ENCODE measurements at places on chromosomes 13 and 19. TPM values are rescaled to one million over a fixed set of nuclear protein-coding genes. Genes with fewer than 3 reads are reported as not detected.

DNA sequence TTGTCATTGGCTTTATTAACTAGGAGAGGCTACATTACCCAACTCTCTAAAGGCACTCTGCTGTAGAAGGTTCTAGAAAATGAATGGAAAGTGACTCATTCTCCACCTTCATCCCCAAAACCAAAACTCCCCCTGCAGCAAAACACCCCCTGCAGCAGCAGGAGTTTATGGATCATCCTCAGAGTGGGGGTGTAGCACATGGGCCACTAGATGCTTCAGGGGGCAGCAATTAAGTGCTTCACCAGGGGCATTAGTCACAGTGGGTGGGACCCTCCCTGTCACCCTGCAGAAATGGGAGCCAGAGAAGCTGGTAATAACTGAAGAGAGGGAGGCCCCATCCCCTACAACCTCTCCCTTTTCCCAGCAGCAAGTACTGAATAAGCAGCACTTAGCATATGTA, 64.5 kb upstream of the MED4 start:
- DNase-seq = no peak

DNA sequence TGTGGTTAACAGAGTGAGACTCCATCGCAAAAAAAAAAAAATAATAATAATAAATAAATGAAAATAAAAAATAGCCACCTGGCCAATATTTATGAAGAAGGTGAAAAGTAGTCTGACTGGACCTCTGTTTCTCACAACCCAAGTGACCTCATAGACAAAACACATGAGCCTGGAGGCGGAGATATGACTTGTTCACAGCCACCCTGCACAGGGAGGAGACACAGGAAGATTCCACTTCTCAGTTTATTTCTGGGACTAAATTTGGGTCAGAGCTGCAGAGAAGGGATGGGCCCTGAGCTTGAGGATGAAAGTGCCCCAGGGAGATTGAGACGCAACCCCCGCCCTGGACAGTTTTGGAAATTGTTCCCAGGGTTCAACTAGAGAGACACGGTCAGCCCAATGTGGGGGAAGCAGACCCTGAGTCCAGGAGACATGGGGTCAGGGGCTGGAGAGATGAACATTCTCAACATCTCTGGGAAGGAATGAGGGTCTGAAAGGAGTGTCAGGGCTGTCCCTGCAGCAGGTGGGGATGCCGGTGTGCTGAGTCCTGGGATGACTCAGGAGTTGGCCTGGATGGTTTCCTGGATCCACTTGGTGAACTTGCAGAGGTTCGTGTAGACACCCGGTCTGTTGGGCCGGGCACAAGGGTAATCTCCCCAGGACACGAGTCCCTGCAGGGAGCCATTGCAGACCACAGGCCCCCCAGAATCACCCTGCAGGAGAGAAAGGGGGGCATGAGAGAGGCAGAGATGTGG, 9.6 kb downstream of the KLK5 start:
- no peak for DNase-seq

GRCh38 chr19:49057636-49058234, at the start of gene CGB7:
CGB7 (minus strand) TSS chr19:49057749; CDS start chr19:49055375, 2,374 bp downstream.
- DNase-seq = no peak

DNA sequence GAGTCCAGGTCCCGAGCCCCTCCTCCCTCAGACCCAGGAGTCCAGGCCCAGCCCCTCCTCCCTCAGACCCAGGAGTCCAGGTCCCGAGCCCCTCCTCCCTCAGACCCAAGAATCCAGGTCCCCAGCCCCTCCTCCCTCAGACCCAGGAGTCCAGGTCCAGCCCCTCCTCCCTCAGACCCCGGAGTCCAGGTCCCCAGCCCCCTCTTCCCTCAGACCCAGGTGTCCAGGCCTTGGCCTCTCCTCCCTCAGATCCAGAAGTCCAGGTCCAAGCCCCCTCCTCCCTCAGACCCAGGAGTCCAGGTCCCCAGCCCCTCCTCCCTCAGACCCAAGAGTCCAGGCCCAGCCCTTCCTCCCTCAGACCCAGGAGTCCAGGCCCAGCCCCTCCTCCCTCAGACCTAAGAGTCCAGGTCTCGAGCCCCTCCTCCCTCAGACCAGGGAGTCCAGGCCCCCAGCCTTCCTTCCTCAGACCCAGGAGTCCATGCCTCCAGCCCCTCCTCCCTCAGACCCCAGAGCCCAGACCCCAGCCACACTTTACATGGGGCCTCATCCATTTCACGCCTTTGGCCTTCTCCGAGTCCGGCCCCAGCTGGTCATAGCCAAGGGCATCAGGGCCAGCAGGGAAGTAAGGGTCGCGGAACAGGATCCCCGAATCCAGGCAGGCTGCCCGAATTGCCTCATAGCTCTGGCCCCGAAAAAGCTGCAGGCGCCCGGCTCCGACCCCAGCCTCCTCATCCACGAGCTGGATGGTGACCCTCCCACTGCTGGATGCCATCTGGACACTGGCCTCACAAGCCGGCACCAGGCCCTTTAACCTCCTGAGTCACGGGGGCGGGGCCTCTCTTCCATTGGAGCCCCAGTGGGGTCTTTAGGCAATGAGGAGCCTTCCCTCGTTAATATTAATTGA, 628 bp downstream of the CAPN12 start:
- no peak for DNase-seq

DNA sequence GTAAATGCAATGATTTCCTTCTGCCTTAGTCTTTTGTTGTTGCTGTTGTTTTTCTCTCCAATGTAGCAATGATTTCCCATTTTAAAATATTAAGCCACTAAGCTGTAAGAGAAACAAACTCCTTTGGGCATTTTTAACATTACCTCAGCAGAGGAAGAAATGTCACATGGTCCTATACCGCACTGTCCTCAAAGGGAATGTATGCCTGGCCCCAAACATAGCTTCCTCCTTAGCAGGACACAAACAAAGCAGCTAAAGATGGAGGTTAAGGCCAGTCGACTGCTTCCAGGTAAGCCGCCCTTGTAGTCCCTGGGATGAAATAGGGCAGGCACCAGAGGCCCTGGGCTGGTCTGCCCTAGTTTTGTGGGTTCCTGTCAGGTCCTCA, 249.0 kb downstream of the TSHZ3 start:
- DNase-seq = no peak

GRCh38 chr13:102687520-102687919, 7.3 kb downstream of the METTL21C start:
- no peak for DNase-seq

- DNase-seq = no peak
These were observed 1388.8 kb downstream of the UQCRFS1 start for GRCh38 chr19:27824108-27824507.

GRCh38 chr13:114067886-114068651, 64.4 kb downstream of the RASA3 start:
- no peak for DNase-seq

DNA sequence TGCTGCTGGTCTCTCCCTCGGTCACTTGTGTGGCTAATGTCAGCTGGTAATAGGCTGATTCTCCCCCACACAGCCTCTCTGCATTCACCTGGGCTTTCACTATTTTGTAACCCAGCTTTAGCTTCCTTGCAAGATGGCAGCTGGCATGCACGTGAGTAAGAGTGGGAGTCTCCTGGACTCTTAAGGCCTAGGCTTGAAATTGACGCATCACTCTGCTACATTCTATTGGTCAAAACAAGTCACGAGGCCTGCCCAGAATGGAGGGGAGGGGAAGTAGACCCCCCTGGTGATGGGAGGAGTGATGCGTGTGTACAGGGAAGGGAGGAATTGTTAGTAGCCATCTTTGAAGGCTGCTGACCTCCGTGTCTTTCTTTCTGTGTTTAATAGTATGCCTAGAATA, 24.9 kb upstream of the PNMA8B start:
- DNase-seq = no peak

DNA sequence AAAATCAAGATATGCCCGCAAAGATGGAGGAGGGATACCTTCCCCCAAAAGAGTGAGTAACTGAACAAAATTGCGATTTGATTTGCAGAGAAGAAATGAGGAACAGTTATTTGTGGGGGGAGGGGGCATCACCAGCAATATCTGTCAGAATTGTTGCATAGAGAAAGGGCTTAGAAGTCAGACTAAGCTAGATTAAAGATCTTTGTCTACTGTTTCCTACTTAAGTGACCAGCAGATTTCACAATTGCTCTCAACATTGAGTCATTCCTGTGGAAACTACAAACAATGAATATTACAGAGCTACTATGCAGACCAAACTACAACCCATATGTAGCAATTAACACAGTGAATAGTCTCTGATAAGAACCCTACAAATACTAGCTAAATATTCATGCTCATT, 27.4 kb downstream of the FPR3 start:
- no peak for DNase-seq

- DNase-seq = no peak
These were observed 43.3 kb upstream of the PEPD start for GRCh38 chr19:33564836-33565338.

- DNase-seq = no peak
These were observed 15.6 kb downstream of the PABPC3 start for GRCh38 chr13:25111585-25111956.

- DNase-seq = no peak
These were observed 1013.4 kb downstream of the PCDH9 start for GRCh38 chr13:66216728-66217127.

DNA sequence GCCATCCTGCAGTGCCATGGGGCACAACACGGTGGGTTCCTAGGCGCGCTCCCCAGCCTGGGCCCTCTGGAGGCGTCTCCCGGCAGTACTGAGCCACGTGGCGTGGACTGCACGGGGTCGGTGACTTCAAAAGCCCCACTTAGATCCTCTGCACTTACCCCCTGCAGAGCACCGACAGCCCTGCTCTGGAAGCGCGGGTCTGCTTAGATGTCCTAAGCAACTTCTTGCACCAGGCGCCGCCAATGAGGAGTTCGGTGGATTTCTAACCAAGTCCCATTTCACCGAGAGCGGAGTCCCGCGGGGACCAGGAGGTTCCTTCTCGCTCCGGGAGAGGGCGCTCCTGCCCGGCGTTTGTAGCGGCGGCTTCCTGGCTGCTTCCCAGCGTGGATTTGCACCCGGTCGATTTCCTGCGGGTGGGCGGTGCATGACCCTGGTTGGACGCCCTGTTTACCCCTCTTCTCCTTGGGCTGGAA, 25.2 kb upstream of the ZNF845 start:
- DNase-seq = no peak

DNA sequence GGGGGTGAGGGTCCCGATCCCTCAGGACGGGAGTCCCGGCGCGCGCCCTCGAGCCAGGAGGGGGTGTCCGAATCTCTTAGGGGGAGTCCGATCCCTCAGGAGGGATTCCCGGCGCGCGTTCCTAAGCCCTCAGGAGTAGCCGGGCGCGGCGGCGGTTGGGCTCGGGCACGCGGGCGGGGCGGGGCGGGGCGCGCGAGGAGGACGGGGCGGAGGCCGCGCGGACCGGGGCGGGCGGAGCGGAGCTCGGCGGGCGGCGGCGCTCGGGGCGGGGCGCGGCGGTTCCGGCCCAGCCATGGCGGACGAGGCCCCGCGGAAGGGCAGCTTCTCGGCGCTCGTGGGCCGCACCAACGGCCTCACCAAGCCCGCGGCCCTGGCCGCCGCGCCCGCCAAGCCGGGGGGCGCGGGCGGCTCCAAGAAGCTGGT, at the start of gene CUL4A:
CUL4A (plus strand) TSS at position 278 of the 423 bp plus-strand sequence; CDS start at position 293, 15 bp downstream.
- DNase-seq = no peak

DNA sequence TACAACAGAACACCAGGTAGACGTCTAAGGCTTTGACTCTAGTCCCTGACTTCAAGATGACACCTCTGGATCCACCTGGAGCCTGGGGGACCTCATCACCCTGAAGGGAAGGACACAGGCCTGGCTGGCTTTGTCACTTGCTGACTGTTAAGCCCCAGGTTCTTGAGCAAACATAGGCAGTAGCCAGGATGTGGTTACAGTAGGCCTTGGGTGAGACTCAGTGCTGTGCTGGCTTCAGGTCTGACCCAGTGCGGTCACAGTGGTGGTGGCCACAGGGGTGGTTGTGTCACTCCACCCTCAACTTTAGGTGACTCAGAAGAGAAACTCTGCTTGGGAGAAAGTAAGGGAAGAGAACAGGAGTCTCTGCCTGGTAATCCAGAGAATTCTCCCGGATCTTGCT, 497.8 kb downstream of the UQCRFS1 start:
- no peak for DNase-seq

DNA sequence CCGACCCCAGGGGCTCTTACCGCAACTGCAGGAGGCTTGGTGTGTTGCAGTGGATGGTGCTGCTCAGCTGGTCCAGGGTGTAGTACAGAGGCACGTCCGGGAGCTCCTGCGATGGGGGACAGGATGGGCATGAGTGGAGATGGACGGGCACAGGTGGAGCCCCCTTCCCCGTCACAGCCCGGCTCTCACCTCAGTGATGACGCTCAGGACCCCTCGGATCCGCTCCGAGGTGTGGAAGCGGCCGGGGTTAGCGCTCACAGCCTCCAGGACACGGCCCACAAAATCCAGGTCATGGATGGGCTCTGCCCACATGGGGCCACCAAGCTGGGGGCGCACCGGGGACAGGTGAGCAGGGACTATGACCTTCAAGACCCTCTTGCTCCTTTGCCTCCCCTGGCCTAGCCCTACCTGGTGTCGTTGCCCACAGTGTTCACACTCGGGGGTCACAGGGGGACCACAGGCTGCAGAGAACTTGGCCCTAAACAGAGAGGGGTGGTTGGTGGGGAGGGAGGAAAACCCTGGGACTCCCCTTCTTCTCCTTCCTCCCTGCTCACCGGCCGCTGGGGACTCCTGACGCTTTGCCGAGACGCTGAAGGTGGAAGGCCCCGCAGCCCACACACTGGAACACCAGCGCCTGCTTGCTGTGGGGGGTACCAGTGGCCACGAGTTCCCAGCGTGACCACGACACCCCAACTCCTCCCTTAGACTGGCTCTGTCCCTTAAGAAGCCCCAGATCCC, 6.9 kb upstream of the LYL1 start:
- DNase-seq = no peak

DNA sequence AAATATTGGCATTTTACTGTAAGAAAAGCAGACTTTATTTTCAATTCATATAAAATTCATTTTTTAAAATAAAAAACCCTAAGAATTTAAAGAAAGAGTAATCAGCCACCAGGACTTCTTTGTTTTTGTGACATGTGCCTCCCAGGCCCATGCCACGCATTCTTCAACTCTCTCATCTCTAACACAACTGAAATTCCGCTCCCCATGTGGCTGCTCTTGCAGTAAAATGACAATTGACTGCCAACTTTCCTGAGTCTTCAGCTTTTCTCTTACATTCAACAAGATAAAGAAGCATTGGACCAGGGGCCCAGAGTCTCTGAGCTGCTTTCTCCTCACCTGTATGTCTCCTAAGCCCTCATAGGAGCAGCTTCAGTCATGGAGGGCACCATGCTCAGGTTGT, 372.1 kb downstream of the UQCRFS1 start:
- DNase-seq = no peak

Gene TBC1D17
- total RNA-seq = 27.3 TPM

Gene TLE2
- 32.8 TPM for total RNA-seq

Gene ZNF808
- total RNA-seq = 7.1 TPM

Gene WTIP
- total RNA-seq = 20.6 TPM

Gene ZNF121
- total RNA-seq = 20.5 TPM

Gene ZNF493
- total RNA-seq = 11.4 TPM

Gene LRRC63
- 0.06 TPM for total RNA-seq

Gene PRSS57
- total RNA-seq = not detected

Gene ACP7
- not detected for total RNA-seq

Gene PLIN4
- 0.12 TPM for total RNA-seq

Gene CRB3
- 0.34 TPM for total RNA-seq

Gene POLR2I
- 51.9 TPM for total RNA-seq

Gene ICAM5
- not detected for total RNA-seq

All from glomerular endothelial cell (primary cell).